ENCODE measurements at places on chromosomes 3 and 15. TPM values are rescaled to one million over a fixed set of nuclear protein-coding genes. Genes with fewer than 3 reads are reported as not detected.

DNA sequence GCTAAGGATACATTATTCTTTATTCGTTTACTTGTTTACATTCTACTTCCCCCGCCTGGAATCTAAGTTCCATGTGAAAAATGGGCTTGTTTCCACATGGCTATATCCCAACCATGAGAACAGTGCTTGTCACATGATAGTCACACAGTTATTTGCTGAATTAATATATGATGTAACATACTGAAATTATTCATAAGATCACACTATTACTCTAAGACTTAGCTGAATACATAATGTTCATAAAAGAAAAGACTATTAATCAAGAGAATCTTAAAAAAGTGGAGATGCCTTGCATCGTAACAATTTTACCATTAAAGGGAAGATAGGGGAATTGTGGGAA is 6.5 kb downstream of the PBRM1 start:
- DNase-seq = no peak

DNA sequence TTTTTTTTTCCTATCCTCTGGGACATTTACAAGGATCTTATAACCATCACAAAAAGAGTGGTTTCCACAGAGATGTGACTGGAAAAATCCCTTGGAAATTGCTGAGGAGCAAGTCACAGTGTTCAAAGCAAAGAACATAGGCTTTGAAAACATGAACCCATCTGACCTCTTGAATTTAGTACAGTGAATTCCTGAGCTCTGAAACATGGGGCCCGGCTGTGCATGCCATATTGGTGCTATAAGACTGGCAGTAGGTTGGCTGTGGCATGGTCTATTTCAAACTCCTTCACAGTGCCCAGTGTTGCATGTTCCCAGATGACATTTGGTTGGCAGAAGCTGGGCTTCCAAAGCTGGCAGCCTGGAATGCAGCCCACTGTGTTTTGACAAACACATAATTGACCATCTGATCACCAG is 202.2 kb downstream of the TIGIT start:
- no peak for DNase-seq

DNA sequence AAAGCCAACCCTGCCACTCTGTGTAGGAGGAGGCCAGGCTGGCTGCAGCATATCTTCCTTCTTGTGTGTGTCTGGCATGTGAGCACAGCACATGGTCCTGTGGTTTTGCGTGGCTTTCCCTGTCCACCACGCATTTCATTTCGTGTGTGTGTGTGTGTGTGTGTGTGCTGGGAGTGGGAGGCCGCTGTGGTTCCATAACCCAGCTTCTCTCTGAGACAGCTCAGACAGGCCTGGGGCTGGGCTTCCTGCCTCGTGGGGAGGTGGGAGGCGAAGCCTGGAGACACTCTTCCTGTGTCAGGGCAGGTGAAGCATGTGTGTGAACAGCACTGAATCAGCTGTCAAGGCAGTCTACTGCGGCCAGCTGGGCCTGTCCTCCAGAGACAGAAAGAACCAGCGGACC is 16.0 kb upstream of the MRPS22 start:
- DNase-seq = no peak

DNA sequence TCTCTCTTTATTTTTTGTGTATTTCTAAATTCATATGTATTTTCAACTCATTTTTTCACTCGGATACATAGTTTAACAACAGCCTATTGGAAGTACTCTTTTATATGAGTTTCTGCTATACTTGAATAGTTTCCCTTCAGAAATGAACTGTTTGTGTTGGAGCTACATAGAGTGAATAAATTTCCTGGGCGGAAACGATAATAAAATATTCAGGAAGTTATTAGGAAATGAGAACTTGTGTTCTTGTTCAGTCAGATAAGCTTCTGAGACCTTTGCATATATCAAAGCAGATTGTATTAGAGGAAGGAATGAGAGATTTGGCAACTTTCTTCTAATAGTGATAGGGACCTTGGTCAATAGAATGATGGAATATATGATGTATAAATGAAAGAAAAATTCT is 27.3 kb downstream of the NEO1 start:
- DNase-seq = no peak

DNA sequence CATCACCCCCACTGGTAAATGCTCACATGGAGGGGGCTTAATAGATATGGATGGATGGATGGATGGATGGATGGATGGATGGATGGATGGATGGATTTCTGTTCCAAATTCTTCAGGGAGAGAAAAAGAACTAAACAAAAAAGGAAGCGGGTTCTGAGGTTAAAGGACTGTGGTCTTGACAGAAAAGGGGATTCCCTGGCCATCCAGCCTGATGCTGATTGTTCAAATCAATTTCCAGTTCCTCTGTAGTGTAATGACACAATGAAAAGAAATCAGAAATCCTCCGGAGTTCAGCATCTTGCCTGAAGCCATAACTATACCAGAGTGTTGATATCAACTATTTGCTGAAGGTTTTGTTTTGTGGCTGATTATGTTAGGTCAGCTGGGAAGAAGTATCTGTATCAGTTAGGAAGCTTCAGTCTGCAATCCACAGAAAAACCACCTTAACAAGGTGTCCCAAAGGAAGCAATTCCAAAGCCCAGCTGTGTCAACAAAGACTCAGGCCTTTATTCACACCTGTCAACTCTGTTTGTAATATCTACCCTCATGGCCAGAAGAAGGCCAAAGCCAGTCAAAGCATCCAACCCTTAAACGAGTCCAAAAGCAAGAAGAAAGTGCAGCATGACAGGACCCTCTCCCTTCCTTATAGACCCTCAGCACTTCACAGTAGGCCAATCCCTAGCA is 24.5 kb upstream of the RASA2 start:
- no peak for DNase-seq

DNA sequence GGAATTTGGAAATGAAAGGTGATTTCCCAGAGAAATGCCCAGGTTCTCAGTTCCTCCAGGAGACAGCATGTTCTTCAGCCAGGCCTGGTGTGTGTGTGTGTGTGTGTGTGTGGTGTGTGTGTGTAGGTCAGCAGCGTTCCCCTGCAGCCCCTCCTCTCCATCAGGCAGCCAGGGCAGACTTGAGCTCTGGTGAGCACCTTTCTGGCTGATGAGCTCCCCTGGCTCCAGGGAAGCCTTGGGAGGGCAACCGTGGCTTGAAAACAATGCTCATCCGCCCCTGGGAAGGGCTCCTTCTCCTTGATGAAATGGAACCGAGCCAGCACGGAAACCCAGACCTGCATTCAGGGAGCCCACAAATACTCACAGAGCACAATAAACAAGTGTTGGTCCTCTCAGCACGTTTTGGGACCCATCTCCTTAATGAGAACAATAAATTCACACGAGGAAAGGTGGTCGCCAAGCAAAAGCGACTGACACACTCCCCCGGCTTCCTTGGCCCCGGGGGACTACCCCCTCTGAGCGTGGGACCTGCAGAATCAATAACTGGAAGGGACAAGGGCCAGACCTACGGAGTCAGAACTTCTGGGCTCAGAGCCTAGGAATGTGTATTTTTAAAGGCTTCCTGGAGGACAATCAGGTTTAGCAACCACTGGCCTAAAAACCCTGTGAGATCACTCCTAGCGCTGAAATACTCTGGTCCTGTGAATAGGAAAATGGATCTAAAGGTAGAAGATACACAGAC is 38.6 kb upstream of the HES1 start:
- DNase-seq = no peak

The EAF2 gene
- 8.9 TPM for total RNA-seq

The NEO1 gene
- total RNA-seq = 6.5 TPM

All from CD8-positive, alpha-beta memory T cell (primary cell).